ENCODE measurements at places on chromosomes 7 and 10. TPM values are rescaled to one million over a fixed set of nuclear protein-coding genes. Genes with fewer than 3 reads are reported as not detected.

DNA sequence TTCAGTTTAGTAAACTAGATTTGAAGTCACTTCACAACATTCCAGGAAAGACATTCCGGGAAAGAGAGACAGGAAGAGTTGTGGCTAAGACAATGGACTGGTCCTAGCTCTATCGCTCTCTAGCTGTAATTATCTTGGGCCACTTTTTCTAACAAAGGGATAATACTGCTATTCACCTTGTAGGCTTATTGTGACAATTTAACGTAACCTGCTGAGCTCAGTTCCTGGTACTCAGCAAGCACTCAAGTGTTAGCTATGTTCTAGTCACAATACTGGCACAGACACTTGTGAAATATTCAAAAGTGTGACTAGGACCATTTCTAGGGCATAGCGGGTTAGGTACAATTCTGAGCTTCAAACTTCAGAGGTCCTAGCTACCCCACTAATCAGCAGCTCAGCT, 12.0 kb upstream of the NRCAM start:
- no peak for DNase-seq

DNA sequence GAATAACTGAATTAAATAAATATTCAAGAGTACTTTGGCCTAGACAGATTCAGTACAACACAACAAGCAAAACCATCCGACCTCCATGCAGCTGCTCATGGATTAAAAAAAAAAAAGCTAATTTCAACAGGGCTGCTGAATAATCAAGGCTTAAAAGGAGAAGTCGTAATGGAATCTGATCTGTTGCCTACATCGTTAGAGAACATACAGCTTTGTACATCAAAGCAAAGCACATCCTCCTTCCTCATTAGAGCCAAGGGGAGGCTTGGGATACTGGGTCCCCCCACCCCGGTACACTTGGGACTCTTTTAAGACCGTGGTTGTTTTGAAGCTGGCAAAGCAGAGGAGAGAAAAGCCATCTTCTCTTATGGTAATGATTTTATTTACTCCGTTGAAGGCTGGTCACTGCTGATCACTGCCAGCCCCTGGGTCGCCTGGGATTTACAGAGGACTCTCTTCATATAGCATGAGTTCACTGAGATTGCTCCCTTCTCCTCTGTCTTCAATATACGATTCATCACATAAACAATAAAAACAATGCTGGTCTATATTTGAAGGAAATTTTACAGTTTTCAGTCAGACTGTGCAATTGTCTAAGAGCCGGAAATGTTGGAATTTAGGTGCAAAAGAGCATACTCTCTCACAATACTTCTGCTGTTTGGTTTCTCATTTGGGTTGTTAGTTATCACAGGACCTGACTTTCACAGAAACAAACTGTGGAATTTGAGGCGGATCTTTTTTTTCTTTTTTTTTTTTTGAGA, 148.8 kb downstream of the FAM107B start:
- DNase-seq, result no peak

- no peak for DNase-seq
Observed at GRCh38 chr7:140033036-140033435, 29.7 kb downstream of the PARP12 start.

DNA sequence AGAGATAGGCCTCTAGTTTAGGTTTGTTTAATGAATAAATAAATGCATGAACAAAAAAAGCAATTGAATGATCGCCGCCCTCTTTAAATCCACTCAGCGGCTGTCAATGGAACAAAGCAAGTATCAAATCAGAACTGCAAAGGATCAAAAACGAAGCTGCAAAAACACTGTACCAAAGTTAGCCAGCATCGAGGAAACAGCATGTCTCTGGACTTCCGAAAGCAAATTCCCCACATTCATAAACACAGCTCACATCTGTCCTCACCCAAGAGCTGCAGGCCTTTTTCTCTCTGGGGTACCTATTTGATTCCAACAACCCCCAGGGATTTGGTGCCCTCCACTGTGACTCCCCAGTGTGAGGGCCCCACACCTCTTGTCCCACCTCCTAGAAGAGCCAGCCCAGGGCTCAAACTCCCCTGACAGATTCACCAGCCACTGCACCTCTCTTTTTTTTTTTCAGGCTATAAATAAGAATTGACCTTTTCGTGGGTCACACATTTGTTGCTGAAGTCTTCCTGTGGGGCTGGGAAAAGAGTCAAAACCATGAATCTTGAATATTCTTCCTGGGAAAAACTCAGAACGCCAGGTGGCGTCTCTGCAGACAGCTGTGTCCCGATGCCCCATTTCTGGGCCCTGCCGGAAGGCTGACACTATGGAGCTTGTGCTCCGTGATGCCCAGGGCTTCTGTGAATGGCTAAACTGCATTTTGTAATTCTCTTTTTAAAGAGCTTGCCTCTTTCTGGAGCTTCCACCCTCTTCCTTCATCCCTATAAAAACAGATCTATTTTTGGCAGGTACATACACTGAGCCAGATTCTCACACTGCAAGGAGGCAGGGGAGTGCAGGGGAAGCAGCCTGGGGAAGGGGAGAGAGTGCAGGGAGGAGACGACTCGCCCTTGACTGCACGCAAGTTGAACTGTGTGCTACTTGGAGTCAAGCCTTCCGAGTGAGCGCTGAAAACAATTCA, 51.7 kb downstream of the HSPA12A start:
- no peak for DNase-seq

The GRID2IP gene
- 0.72 TPM for polyA plus RNA-seq

- no peak for DNase-seq
Observed at GRCh38 chr10:102504179-102504975, 605 bp downstream of the SUFU start.

- DNase-seq, result no peak
Observed at GRCh38 chr10:91073286-91073979, 147.0 kb upstream of the PCGF5 start.

- no peak for DNase-seq
Observed at GRCh38 chr7:184294-185264, 7.8 kb upstream of the FAM20C start.

The AKR1C2 gene
- polyA plus RNA-seq, result 4.7 TPM

GRCh38 chr10:13587391-13587790, 626 bp downstream of the PRPF18 start:
- no peak for DNase-seq

DNA sequence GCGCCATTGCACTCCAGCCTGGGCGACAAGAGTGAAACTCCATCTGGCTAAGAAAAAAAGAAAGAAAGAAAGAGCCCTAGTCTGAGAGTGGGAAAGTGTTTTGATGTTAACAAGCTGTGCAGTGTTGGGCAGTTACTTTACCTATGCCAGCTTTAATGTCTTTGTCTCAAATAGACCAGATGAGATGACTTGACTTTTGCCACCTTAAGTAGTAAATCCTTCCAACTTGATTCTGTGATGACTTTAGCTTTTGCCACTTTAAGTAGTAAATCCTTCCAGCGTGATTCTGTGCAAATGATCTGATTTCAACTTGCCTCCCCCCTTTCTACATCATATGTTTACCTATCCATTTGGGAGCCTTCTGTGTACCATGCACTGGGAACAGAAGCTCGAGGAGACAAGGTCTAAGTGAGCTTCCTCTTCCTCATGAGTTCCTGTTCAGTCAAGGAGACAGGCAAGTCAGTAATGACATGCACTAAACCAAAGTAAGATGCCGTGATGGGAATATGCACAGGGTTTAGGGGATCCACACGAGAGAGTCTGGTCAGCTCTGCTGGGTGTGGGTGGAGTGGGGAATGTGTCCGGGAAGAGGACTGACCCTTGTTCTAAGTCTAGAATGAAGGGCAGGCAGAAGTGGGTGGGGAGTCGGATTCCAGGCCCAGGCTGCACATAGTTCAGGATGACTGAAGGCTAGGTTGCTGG, 17.2 kb downstream of the INPP5F start:
- DNase-seq, result peak; percentile 39
